Stimulated activated CD8-positive, alpha-beta memory T cell treated with anti-CD3 and anti-CD28 coated beads, Interleukin-12 subunit alpha, Interleukin-12 subunit beta, amount 100 ng/mL, for 4 hours (primary cell): ENCODE measurements at places on chromosomes 4 and X.

DNA sequence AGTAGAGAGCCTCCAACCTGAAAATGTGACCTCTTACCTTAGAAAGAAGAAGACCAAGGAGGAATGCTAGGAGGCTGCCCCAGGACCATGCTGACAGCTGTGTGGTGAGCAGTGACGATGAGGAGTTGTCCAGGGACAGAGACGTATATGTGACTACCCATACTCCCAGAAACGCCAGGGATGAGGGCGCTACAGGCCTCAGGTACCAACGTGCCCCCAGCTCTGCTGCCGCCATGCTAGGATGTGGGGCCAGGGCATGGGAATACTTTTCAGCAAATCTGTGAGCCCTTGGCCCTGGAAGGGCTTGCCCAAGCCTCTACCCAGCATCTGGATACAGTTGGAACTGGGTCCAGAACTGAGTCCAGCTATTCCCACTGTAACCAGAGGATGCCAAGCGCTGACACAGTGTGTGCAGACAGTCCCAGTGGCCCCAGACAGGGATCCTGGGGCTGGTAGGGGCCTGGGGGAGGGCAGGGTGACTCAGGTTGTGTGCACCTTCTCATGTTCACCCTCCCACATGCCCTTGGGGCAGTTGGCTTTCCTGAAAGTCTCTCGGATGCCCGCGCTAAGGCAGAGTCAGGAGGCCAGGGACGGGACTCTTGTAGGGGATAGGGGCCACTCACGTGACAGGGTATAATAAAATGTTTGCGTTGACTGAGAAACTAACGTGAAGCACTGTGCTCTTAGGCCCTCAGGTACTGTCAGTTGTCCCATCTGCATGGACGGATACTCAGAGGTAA is 23.9 kb upstream of the FAM193A start:
- no peak for DNase-seq

DNA sequence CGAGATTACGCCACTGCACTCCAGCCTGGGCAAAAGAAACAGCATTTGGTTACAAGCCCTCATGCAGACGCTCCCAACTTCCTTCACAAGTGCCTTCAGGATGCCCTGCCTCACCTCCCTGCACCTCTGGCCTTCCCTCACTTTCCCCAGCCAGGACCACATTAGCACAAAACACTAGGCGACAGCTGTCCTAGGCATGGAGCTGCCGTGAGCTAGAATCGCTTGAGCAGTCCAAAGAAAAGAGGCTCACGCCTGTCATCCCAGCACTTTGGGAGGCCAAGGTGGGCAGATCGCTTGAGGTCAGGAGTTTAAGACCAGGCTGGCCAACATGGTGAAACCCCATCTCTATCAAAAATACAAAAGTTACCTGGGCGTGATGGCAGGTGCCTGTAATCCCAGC is 15.8 kb downstream of the RNF212 start:
- no peak for DNase-seq

DNA sequence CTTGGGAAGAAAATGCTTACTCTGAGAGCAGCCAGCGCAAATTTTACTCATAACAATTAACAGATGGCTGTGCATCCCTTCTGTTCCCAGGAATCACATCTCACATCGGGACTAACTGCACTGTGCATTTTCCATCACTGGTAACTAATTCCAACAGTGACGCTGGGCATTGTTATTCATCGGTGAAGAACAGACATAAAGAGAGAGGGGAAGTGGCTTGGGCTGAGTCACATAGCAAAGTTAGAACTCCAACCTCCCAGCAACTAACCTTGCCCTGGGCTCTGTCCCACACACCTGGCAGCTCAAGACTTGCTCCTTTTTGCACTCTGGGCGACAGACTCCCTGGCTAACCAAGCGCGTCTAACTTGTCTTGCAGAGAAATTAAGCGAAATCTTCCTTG is 6.4 kb upstream of the LONRF3 start:
- no peak for DNase-seq

- no peak for DNase-seq
Observed at GRCh38 chr4:142164767-142165500, 528.6 kb downstream of the IL15 start.

- no peak for DNase-seq
Observed at GRCh38 chr4:37803348-37803973, 23.0 kb upstream of the PGM2 start.

DNA sequence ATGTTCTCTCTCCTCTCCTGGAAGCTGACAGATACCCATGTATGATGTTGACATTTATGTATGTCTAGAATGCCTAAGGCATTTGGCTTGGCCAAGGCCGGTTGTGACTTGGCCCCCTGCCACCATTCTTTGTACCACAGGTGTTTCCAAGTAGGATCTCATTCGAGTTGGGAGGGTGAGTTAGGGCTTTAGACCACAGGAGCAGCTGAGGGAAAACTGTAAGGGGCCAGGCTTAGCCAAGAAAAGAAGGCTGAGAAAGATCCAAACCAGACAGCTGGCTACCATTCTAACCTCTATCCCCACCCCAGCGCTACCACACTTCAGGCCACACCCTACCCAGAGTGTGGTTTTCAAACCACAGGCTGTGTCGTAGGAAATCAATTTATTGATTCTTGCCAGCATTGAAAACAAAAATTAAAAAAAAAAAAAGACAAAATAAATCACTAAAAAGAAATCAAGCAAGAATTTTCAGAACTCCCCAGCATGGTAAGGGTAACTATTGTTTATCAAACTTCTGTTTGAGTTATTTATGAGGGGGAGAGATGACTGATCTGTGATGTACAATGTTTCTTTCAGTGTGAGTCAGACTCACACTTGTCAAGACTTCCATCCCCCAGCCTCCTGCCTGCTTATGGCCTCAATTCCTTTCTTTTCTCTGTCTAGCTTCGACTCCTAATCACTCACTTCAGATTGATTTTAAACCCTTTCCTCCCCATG is 9.9 kb downstream of the TMSB4X start:
- no peak for DNase-seq

GRCh38 chr4:3047464-3048286 is 26.7 kb downstream of the HTT-AS start:
- DNase-seq: peak; percentile 44

DNA sequence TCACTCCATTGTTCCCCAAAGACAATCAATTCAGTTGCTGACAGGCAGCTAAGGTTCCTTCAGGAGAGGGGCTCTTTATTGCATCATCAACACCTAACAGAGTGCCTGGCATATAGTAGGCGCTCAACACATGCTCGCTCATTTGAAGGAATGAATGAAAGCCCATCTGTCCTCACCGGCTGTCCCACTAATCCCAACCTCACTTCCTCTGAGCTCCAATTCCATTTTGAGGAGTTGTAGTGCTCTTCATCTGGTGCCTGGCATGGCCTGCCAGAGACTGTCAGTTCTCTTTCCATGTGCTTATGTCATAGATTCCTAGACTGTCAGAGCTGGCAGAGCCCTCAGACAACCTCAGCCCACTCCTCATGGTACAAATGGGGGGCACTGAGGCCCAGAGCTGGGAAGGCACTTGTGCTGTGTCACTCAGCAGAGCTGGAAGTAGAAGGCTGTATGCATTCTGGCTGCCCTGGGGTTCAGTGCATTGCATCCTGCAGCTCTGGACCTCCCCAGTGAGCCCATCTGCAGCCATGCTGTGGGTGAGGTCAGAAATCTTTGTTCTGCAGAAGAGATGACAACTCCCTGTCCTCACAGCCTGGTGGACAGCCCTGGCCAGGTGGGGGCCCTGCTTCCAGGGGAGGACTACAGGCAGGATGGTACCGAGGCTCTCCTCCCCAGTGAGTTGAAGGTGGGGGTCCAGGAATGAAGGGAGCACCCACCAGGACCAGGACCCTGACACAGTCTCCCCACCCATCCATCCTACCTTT is 134.9 kb upstream of the PJA1 start:
- DNase-seq: no peak

- no peak for DNase-seq
Observed at GRCh38 chrX:46180258-46180687, 364.9 kb downstream of the ZNF674 start.

DNA sequence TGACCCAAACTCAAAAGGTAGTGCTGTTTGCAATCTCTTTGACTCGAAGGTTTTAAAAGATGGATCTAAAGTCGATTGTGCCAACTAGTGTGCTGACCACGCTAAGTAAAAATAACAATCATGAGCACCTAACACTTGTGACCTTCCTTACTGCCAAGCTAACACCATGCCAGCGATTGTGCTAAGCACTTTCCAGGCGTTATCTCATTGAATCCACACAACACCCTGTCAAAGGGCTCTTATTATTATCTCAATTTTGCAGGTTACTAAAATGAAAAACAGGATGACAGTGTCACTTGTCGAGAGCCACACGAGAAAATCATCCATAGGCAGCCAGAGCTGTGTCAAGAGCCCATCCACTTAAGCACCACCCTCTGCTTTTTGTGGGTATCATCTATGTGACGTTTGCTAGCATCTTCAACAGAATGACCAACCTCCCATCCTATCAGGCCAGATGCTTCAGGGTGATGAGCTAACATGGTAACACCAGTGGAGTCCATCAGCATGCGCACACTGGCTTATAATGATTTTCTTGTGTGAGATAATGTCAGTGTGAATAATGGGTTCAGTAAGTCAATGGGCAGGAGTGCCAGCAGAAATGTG is 893 bp upstream of the GAB3 start:
- DNase-seq: no peak

GRCh38 chr4:181078196-181078595 is 1165.0 kb upstream of the TENM3 start:
- DNase-seq: no peak

GRCh38 chr4:124111922-124112321 is 600.6 kb downstream of the ANKRD50 start:
- DNase-seq: no peak

- DNase-seq: no peak
Observed at GRCh38 chr4:32624943-32625603, 1904.9 kb downstream of the PCDH7 start.

DNA sequence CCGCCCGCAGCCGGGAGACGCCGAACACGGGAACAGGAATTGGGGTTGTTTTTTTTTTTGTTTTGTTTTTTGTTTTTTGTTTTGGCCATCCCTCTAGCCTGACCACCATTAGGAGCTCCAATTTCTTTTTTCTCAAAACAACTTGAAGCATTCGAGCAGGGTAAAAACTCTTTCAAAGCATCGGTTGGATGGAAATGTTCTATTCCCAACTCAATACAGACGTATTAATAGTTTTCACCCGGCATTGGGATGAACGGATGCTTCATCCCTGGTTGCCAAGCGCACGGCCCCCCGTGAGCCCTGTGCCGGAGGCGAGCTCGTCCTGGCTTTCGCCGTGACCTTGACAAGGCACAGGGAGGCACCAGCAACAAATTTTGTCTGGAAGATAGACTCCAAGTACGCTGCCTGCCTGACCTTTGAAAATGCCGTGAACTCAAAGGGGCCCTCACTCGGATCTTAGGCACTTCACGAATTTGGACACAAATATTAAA is 352 bp upstream of the MAP3K15 start:
- DNase-seq: no peak

DNA sequence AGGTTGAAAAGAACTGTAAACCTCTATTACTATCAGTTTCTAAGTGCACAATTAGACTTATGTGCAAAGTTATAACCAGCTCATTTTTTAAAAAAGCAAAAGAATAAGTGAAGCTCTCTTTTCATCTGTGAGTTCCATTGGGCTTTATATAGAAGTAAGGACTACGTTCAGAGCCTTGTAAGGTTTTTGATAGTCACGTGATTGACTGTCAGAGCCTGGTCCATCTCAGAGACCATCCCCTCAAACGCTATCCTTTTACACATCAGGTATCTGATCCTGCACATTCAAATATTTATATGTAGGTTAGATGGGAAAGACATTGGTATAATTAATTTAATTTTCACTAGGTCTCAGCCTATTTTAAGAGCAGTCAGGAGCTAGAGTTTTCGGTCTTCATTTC is 279.3 kb downstream of the INPP4B start:
- DNase-seq: no peak
